ENCODE measurements at places on chromosomes 7 and 10.

GRCh38 chr10:61902445-61903220 is 1.1 kb downstream of the ARID5B start:
- no peak for DNase-seq

DNA sequence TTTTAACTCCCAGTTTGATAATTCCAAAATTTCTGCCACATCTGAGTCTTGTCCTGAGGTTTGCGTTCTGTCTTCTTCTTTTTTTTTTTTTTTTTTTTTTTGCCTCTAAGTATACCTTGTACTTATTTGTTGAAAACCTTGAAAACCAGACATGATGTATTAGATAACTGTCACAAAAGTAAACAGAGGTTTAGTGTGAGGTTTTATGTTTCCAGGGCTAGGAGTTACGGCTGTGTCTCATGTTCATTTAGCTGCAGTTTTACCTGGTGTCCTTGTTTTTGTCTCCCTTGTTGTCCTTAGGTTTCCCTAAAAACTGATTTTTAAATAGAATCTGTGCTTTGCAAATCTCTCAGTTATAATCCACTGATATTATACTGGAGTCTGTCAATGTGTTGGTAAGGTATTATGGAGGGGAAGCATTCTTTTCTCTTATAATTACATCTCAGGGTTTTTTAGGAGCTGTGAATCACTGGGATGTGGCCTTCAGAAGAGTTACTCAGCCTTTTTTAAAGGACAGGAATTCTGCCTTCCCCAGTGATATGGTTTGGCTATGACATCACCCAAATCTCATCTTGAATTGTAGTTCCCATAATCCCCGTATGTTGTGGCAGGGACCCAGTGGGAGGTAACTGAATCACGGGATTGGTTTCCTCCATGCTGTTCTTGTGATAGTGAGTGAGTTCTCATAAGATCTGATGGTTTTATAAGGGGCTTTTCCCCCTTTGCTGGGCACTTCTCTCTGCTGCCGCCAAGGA is 95.0 kb downstream of the CDCA7L start:
- no peak for DNase-seq

DNA sequence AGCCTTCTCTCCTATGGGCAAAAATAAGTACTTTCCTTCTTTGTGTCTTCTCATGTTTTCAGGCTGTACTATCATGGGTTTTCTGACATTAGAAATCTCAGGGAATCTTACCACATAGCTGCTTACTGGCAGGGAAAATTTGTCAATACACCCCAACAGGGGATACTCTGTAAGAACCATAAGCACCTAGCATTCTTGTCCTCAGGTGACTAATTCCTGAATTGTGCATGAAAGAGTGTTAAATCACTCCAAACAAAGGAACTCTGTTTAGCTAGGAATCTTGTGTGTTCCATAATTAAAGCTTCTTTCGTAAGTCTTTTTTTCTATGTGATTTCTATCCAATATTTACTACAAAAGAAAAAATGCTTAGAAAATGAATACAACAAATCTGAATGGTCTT is 206.7 kb upstream of the POT1 start:
- no peak for DNase-seq

DNA sequence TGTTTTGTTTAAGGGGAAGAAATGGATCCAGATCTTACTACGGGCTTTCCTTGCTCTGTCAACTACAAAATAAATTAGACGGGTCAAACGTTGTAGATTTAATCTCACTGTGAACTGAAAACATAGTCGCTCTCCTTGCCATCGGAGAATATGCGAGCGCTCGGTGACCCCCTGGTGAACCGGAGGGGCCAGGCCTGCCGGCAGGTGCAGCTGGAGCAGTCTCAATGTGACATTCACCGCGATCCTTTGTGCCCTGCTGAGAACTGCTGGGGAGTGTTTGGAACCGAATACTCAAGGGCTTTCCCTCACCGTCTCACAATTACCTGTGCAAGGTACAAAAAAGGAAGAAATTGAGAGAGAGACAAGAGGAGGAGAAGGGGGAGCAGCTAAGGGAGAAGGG is 174.1 kb upstream of the GPR26 start:
- no peak for DNase-seq

DNA sequence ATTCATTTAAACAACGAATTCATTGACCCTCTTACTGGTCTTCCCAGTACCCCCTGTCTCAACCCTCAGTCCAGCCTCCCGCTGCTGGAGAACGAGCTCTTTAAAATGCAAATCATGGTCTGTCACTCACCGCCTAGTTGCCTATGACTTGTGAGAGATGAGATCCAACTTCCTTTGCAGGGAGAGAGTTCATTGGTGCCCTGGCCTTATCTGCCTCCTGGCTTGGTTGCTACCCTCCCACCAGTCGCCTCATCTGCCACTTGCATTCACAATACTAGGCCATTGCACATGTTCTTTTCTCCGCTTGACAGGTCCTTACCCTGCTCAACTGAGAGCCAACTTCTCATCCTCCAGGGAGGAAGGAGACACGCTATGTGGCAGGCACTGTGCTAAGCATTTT is 54.0 kb upstream of the MXI1 start:
- no peak for DNase-seq

- DNase-seq, result no peak
Measured at GRCh38 chr10:52523696-52524095, 209.6 kb downstream of the DKK1 start.

DNA sequence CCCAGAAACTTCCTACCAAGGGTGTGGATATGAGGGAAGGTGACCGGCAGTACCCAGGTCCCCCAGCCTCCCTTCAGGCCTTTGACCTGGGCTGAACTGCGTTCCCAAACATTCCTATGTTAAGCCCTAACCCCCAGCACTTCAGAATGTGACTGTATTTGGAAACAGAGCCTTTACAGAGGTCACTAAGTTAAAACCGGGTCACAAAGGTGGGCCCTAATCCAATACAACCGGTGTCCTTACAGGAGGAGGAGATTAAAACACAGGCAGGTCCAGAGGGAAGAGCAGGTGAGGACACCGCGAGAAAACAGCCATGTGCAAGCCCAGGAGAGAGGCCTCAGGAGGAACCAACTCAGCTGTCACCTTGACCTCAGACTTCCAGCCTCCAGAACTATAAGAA is 28.0 kb downstream of the GRB10 start:
- DNase-seq, result no peak

GRCh38 chr7:70371652-70372051 is 760.3 kb upstream of the GALNT17 start:
- no peak for DNase-seq

GRCh38 chr7:67777119-67777518 is 780.5 kb downstream of the TYW1 start:
- no peak for DNase-seq

DNA sequence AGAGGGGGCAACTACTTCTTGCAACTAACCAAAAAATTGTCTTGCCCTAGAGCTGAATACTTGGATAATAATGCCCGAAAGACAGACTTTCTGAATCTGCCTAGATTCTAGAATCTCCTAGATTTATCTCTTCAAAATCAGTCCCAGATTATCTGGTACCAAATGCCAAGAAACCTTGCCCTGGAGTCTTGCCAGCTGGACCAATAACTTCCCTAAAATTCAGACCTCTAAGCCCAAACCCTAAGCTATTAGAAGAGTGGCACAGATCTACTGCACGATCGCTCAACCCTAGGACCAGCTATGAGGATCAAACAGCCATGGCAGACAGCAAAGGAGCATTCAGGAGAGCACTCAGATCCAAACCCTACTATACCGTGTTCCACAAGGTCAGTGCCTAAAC is 45.0 kb downstream of the ARMH3 start:
- DNase-seq, result no peak

DNA sequence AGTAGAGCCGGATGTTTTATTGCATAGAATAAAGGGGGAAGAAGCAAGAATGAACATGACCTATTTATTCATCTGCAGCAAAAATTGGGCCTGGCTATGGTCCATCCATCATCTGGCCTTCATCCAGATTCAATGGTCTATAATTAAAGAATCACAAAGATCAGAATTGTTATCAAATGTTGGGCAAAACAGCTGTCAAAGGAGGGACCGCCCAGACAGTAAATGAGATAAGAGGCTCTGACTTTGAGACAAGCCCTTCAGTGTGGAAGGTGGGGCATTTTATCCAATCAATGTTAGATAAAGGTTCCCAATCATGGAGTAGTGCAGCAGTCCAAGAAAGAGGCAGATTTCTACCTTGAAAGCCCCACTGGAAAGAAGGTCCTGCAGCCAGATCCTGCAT is 153.5 kb downstream of the PARD3 start:
- no peak for DNase-seq

- DNase-seq, result no peak
Measured at GRCh38 chr10:117886766-117887165, 160.0 kb downstream of the RAB11FIP2 start.

GRCh38 chr10:95963202-95963990 is 55.6 kb downstream of the CC2D2B start:
- no peak for DNase-seq

GRCh38 chr10:121899727-121900126 is 28.1 kb downstream of the ATE1 start:
- DNase-seq, result no peak

GRCh38 chr7:130365511-130366441 is 14.5 kb upstream of the CPA1 start:
- no peak for DNase-seq

DNA sequence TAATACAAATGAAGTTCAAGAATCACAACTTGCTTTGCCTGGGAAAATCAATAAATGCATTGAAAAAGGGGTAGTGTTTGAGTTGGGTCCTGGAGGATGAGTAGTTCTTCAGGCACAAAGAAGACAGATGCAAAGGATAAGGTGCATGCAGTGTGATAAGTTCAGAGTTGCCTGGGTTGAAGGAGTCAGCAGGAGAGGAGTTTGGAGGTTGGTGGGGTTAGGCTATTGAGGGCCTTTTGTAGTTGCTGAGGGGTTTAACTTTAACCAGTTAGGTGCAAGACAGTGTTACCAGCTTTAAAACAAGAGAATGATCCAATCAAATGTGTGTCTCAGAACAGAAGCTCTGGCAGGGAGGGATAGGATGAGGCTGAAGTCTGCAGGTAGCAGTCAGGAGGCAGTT is 44.3 kb upstream of the GLCCI1 start:
- DNase-seq, result no peak

GRCh38 chr10:75542084-75542483 is 110.7 kb downstream of the LRMDA start:
- no peak for DNase-seq

- DNase-seq, result no peak
Measured at GRCh38 chr10:129918401-129918800, 45.7 kb downstream of the EBF3 start.

DNA sequence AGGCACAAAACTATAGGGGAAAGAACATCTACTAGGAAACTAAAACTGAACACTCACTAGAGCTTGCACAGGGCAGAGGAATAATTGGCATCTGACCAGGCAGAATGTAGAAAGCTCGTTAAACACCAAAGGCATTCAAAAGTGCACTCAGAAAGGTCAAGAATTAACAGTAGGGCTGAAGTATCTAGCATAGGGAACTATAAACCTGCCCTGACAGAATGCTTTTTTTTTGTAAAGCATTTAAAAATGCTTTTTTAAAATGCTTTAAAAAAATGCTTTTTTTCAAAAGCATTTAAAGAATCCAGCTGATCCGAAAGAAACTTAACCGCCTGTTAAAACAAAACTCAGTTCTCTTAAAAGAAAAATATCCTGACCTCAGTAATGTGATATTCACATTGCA is 74.6 kb upstream of the EGFR start:
- no peak for DNase-seq

GRCh38 chr10:2882628-2883027 is 184.7 kb upstream of the PFKP start:
- DNase-seq, result no peak

GRCh38 chr7:157926521-157927150 is 589.8 kb downstream of the DNAJB6 start:
- no peak for DNase-seq

- DNase-seq, result no peak
Measured at GRCh38 chr7:135745703-135746312, 2.8 kb downstream of the FAM180A start.

- no peak for DNase-seq
Measured at GRCh38 chr10:99788598-99789256, 6.3 kb downstream of the ABCC2 start.

DNA sequence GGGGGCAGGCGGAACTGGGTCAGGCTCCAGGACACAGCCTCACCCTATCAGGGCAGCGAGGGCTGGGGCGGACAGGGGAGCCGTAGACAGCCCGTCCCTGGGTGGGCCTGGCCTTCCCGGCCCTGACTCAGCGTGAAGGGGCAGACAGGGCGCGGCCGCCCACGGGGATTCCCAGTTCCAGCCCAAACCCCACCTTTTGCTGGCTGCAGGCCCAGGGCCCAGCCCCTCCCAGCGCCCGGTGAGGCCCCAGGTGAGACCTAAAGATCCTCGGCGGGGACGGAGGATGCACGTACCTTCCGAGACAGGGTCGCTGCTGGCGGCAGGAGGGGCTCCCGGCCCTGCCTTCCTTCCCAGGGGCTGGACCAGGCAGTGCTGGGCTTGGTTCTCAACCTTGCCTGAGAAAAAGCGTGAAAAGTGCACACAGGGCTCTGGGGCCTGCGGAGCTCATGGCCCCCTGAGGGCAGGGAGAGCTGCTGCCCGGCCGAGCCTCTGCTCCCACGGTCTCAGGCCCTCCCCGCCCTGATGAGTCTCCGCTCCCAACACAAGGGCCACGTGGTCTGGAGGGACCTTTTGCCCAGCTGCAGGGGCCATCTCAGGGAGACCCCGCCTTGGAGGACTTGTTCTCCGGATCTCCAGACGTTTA is 43.9 kb upstream of the DNAJB6 start:
- no peak for DNase-seq

DNA sequence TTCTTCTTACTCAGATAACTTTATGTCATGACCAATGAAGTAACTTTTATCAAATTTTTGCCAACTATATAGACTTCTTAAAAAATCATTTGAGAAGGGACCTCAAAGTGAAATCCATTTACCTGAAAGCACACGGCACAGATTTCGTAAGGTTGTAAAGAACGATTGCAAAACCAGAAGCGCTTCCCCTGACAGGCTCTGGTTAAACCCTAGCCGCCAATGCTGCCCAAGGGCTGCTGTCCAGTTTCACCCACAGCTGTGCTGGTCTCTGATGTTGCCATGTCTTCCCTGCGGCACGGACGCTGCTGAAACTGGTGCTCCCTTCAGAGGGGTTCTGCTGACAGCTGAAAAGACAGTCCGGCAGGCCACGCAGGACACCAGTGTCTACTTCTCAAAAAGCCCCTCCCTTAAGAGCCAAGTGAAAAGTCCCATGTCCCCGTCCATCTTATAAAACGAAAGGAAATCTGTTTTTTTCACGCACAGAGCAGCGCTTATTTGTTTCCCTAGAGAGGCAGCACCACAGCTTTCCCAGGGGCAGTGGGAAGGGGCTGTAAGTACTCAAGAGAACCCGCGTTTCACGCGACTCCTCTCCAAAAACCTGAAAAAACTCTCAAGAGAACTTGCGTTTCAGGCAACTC is 32.5 kb downstream of the GNA12 start:
- peak; percentile 59 for DNase-seq

GRCh38 chr7:130266961-130267321 is 278 bp downstream of the CPA2 start:
- no peak for DNase-seq

GRCh38 chr10:111267673-111268072 is 190.8 kb downstream of the ADRA2A start:
- no peak for DNase-seq

DNA sequence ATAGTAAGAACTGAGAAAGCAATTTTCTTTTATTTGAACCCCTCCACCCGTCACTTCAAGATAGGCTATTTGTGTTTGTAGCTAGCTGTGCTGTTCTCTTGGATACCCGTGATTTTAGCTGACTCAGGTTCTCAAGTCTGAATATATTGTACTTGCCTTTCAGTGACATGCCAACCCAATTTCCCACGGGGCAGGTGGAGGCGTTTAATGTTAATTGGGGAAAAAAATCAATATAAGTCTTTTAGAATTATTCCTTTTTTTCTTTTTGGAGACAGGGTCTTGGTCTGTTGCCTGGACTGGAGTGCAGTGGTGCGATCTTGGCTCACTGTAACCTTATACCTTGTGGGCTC is 36.4 kb downstream of the ZRANB1 start:
- no peak for DNase-seq

All from HuH-7.5 (cell line).